ENCODE measurements at places on chromosomes 7 and 10.

DNA sequence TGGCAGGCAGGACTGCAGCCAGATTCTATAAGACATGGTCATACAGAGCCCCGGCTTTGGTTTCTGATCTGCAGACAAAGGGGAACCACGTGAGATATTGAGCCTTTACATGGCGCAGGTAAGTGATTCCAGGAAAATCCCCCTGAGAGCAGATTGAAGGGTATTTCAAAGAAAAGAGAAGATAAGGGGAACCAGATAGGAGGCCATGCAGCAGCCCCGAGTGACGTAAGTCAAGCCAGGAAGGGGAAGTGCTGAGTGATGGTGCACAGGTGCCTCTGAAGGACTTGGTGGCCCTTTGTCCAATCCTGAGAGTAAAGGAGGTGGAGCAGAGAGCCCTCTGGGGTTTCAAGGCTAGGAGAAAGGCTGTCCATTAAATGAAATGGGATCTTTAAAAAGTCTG lies 329.0 kb downstream of the ACTR3B start:
- DNase-seq = no peak

DNA sequence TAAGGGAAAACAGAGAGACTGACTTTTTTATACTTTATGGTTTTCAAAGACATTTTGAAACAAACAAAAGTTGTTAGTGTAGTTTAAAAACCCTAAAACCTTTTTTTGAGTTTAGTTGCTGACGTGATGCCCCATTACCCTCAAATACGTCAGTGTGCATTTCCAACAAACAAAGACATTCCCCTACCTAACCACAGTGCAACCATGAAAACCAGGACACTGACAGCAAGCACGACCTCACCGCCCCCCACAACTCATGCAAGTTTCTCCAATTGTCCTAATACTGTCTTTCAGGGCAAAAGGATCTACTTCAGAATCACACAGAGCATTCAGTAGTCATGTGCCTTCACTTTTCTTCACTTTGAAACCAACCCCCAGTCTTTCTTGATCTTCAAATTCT lies 75.0 kb downstream of the WNT2 start:
- no peak for DNase-seq

DNA sequence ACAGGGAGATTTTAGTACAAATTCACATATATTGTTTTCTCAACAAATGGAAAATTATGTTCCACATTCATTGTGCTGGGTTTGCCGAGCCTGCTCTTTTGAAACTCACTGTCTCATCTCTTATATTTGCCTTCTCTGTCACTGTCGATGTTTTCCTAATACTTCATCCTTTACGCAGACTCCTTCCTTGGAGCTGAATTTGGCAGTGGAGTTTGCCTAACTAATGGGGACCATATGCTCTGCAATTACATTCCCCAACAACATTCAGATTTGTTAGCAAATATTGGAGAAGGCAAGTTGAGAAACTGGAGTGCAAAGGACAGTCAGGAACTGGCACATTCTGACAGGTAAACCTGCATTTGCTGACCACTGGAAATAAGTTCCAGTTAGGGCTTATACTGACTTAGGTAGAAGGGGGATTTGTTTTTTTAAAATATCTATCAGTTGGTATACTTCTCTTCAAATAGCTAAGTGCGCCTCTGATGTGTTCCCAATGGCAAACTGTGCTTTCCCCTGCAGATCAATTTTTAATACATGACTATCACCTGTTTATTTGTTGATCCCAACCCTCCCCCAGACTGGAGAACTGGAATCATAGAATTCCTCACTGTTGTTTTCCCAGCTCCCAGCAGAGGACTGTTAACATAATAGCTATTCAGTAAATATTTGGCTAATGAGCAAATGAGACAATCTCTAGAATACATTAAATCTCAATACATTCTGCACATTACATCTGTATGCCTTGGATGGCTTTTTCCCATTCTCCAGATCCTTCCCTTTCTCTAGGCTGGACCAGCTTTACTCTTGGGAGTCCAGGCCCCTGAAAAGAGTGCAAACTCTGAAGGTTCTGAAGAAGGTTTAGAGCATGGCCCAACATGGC lies 769.3 kb downstream of the KCNMA1 start:
- DNase-seq = peak; percentile 53

GRCh38 chr10:100736809-100737354 lies 8.5 kb upstream of the PAX2 start:
- DNase-seq = no peak

DNA sequence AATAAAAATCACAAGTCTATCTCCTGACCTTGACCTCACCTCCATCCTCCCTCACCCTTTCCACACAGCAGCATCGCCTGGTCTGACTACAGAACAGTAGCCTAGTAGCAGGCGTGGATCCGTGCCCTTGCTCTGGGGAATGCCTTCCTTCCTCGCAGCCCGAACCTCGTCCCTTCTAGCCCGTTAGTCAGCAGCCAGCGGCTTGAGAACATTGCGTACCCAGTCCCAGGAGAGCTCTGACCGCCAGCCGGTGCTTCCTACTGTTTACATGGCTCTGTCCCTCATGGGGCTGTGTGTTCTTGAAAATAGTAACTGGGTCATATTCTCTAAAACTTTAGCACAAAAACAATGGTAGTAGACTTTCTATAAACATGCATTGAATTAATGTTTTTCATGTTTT lies 682.7 kb upstream of the IGFBP3 start:
- peak; percentile 51 for DNase-seq

DNA sequence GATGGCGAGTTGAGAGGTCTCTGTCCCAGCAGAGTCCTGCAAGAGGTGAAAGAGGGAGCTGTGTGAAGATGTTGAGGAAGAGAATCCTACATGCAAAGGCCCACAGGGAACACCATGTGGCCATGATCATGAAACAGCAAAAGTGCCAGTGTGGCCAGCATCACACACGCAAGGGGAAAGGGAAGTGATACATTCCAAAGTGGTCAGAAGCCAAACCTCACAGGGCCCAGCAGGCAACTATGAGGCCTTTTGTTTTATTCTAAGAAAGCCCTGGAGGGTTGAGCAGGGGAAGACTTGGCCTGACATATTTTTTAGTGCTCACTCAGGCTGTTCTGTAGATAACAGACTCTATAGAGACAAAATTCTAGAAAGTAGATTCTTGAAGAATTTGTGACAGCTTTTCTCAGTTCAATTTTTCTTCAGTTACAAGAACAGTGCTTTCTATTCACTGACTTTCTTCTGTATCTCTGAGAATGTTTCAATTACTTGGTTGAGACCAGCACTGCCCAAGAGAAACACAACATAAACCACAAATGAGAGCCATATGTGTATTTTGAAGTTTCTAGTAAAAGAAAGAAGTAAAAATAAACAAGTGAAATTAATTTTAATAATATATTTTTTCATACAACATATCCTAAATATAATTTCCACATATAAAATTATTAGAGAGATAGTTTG lies 82.3 kb downstream of the HTR7 start:
- no peak for DNase-seq

DNA sequence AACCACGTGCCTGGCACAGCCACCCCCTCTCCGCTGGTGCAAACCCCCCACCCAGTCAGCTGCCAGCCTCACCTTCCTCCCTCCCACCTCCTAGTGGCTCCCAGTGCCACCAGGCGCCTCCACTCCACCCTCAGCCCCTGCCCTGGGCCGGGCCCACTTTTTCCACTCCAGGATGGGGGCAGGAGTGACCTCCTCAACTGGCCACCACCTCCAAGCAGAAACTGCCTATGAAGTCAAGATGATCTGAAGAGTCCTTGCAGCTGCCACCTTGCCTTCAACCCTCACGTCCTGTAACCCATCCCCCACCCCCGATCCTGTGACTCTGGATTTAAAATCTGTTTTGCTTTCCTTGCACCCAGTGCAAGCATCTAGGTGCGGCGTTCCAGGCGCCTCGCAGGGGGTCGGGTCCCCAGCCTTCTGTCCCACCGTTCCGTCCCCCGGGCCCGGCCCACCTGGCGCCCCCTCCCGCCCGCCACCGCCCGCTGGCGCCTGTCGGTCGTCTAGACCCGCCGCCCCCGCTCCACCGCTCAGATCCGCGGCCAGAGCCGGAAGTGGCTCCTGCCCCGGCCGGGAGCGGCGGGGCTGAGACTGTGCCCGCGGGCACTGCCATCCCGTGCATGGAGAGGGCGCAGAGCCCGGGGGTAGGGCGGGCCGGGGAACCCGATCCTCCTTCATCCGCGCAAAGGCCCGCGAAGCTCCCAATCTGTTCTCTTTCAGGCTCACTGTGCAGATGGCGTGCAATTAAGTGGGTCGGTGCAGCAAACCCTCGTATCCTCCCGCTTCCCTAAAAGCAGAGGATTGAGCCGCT lies 51.2 kb upstream of the GTF2I start:
- DNase-seq = no peak

- no peak for DNase-seq
These were observed 12.6 kb downstream of the MICALL2 start for GRCh38 chr7:1446620-1447032.

GRCh38 chr7:46321556-46322205 lies 400.6 kb upstream of the IGFBP3 start:
- no peak for DNase-seq

- DNase-seq = no peak
These were observed 96.1 kb downstream of the ZNF277 start for GRCh38 chr7:112302566-112302965.

DNA sequence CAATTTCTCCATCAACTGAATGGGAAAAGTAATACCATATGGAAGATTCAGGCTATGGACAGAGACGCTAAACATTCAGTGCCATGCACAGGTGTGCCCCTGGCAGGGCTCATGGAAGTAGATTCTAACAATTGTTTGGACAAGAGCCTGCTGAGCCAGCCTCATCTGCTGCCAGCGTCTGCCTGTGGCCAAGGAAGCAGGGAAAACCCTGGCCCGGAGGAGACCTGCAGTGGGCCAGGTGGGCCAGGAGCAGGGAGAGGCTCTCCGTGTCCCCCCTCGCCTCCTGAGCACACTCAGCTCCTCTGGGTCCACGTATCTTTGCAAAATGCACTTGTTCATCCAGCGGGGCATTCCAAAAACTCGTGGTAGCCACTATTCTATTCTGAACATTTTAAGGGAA lies 130.1 kb downstream of the TCERG1L start:
- DNase-seq = no peak

DNA sequence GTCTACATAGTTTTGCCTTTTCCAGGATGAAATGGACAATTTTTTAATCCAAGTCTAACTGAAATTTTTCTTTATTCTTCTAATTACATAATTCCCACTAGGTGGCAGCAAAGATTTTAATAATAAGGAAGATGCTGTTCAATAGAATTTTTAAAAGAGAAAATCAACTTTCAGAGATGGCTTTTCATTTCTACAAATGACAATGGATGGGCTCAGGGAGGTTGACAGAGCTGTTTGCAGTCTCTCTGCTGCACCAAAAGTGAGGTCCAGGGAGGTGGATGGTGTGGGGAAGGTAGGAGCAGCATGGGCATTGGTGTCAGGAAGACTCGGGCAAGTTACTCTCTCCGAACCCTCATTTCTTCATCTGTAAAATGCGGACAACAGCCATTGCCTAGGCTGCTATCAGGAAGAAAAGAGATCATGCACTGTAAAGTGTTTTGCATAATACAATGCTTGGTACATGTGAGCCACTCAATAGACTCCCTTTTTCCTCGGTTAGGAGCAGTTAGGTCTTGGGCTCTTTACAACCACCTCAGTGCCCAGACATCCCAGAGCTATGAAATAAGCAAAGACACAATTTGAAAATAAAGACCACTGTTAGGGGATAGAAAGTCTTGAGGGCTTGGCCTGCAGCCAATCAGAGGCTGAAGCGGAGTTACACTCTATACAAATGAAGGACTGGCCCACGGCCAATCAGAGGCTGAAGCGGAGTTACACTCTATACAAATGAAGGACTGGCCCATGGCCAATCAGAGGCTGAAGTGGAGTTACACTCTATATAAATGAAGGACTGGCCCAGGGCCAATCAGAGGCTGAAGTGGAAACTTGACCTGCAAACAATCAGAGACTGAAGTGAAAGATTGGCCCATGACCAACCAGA lies 107.1 kb downstream of the ABLIM1 start:
- DNase-seq = no peak

- no peak for DNase-seq
These were observed 1.1 kb upstream of the CDH23 start for GRCh38 chr10:71395621-71396020.

- no peak for DNase-seq
These were observed 108.7 kb downstream of the TYW1 start for GRCh38 chr7:67105377-67105776.

DNA sequence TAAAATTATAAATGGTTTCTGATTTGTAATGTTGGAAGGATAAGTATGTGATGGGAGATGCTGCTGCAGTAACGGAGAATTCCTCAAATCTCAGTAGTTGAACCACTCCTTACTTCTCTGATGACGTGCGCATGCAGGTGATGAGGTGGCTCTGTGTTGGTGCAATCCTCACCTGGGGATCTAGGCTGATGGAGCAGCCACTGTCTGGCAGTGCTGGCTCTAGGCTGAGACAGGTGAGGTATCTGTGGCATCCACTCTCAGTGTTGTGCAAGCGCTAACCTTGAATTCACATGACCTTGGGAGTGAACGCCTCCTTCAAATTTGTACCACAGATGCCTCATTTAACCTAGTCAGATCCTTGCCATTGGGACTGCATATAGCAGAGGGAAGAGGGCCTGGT lies 35.0 kb downstream of the LHFPL3 start:
- DNase-seq = no peak

DNA sequence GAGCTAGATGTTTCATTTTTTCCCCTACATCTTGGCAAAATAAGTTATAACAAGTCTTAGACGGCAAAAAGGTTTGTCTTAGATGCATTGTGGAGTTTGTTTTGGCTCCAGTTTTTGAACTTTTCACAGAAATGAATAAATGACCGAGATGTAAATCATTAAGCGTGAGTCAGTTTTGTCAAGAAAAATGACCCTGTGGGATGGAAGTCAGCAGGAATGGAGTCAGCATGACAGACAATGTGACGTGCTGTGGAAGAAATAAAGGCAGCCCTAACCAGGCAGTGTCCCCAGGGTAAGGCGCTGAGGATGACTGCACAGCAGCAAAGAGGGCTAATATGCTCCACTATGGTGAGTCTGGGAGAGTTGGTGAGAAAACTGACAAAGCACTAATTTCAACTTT lies 163.2 kb downstream of the NOC3L start:
- no peak for DNase-seq

- no peak for DNase-seq
These were observed 21.6 kb downstream of the GPR26 start for GRCh38 chr10:123687758-123688157.

GRCh38 chr10:44856696-44857095 lies 54.4 kb upstream of the TMEM72 start:
- no peak for DNase-seq
